ENCODE measurements at places on chromosomes 4 and X.

DNA sequence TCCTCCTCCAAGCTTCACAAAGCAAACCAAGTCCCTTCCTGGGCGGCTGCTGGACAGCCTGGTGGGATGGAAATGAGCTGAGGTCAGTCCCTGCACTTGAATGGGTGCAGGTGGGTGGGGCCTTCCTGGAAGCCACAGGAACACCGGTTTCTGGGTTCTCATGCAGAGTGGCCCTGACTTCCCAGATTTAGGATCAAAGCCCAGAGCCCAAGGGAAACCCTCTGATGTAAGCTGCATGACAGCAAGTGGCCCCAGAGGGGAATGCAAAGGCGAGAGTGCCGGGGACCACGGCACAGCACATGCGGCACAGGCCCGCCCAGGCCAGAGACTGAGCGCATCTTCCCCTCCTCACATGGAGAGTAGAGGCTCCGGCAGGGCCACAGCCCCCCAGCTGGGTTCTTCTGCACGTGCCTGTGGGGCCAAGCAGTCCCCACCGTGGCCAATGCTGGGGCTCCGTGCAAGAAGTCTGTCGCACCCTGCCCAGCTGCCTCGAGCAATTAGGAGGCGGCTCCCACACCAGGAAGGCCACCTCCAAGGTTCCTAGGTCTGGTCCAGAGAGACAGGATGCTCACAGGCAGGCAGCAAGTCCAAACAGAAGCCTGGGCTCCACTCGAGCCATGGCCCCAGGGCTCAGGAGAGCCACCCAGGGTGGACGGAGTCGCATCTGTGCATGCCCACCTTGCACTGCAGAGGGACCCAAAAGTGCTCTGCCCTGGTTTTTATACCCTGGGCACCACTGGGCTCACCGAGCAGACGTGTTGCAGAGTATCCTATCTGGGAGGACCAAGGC lies 83.0 kb downstream of the HTRA3 start:
- DNase-seq, result no peak

DNA sequence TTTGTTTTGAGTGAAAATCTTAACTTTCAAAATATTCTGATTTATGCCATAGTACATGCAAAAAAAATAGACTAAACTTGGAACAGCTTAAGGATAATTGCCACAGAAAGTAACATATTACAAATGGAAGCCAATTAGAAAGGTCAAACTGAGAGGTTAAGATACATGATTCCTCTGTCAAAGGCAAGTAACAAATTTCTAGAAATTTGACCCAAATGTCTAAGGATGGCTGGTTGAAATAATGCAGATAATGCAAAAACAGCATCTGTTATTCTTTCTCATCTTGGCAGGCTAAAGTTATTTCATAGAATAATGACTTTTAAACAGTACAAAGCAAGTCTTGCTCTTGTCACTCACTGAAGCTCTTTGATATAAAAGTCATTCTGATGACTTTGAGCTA lies 10.5 kb downstream of the FGF5 start:
- DNase-seq, result no peak

- DNase-seq, result no peak
Observed at GRCh38 chr4:68152411-68152810, 22.7 kb upstream of the TMPRSS11F start.

DNA sequence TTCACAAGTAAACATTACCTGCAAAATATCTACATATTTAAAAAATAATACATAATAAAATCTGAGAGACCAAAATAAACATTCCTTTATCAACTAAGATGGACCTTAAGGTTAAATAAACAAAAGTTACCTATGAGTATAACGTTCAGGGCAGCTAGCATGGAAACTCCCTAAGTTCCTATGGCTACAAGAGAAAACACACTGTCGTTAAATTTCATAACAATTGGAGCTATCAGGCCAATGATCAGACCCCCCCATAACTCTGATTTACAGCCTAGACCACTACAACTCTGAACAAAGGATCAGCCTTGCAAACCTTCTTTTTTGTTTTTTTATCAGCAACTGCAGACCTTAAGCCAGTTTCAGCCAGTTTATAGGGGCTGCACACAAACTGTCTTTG lies 1418.4 kb downstream of the PCDH18 start:
- no peak for DNase-seq

DNA sequence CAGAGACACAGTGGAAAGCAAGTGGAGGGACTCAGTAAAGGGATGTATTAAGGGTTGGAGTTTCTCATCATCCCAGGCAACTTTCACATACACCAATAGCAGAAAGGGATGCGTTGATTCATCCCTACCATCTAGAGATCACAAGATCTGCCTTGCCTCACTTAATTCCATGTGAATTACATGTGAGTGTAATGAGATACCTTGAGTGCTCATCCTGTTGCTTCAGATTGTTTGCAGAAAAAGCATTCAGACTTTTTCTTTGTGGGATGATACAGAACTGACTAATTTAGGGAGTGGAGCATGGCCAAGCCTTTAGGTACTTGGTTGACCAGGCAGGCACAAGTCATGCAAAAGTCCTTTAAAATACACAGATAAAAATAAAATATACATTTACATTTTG lies 124.8 kb upstream of the SLIT2 start:
- peak; percentile 77 for DNase-seq

GRCh38 chr4:81482326-81482725 lies 10.6 kb upstream of the RASGEF1B start:
- no peak for DNase-seq

GRCh38 chr4:40434126-40434687 lies 99.1 kb downstream of the CHRNA9 start:
- DNase-seq, result no peak

- peak; percentile 94 for DNase-seq
Observed at GRCh38 chr4:26015133-26015651, 101.2 kb downstream of the SMIM20 start.

DNA sequence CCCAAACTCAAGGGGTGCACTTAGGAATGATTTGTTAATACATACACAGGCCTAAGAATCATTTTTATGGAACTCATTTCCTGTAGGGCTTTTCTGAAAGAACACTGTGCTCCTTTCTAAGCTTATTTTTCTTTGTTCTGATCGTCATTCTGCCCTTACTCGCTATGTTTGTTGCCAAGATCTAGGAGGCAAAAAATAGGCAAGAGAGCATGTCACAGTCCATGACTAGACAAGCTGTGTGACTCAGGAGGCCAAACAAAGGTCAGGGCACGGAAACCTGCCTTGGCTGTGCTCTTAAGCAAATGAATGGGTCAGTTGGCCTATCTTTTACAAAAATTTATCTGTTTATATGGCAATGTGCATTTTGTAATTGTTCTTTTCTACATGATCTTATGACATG lies 42.5 kb upstream of the C1GALT1C1 start:
- peak; percentile 79 for DNase-seq

DNA sequence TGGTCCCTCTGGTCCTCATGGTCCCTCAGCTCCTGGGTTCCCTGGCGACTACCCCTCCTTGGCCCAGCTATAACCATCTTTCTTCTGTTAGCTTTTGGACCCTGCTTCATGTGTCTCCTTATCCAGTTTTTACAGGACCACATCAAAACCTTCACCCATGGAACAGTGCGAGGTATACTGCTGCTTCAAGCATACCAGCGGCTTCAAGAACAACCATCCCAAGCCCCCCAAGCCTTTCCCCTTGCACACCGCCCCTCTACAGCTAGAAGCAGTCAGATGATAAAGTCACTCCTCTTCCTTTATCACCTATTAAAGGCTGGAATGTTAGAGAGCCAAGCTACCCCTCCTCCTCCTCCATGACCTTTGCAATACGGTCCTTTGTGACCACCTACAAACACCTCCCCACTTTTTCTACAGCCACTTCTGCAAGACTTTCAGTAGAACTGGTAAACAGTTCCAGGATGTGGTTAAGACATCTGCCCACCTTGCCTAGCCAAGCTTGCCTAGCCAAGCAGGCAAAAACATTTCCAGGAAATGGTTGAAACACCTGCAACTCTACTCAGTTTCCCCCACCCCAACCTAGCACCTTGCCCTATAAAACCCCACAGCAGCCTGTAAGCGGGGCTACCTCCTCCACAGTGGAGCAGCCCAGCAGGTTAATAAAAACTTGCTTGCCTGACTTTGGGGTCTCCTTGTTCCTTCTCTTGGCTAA lies 125.7 kb downstream of the ZC4H2 start:
- DNase-seq, result no peak

Measured in fibroblast of skin of back (primary cell).